ENCODE measurements at places on chromosomes 4 and X.

GRCh38 chr4:83011689-83012199 lies 1.1 kb upstream of the LIN54 start:
- DNase-seq: no peak

DNA sequence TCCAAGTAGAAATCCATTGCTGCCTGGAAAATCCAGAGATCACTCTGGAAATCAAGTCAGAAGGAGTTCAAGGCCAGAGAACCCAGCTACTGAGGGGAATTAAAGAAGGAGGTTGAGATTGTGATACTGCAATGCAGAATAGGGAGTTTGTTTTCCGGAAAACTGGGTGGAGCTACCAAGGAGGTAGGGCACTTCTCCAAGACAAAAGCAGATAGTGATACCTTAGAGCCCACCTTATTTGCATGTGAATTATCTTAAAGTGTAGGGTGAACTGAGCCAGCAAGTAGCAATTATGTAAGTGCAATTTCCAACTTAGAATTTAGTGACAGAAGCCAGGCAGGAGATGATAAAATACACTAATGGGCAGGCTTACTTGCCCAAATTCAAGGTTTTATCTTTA lies 178.9 kb downstream of the MID1 start:
- DNase-seq: no peak

DNA sequence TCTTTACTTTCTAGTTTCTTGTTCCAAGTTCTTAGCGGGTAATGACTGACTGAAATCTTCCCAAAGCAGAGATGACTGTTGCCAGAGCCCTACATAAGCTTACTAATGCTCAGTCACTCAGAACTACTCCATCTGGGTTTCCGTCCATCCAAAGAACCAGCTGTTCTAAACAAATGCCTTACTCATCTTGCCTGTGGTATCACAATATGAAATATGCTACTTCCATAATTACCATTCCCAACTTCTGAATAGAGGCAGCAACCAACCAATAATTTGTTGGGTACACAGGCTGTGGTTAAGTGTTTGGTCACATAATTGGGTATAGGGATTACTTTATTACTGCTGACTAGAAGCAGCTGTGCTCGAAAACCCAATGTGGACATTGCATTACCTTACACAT lies 930.2 kb upstream of the DIAPH2 start:
- DNase-seq: no peak

DNA sequence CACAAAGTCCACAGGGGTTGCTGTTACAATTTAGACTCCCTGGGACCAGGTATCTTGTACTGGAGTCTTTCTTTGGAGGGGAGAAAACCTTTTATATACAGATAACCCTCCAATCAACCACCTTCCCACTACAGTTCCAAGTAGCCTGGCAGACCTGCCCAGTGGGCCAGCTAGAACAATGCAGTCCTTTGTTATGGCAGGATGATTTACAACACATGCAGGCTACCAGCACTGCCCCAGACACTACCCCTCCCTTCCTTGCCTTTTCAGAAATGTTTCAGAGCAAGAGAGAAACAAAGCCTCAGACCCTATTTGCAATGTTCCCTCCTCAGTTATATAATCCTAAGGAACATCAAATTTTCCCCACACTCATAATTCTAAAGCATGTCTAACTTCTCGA lies 11.1 kb downstream of the RASL11B start:
- DNase-seq: no peak

DNA sequence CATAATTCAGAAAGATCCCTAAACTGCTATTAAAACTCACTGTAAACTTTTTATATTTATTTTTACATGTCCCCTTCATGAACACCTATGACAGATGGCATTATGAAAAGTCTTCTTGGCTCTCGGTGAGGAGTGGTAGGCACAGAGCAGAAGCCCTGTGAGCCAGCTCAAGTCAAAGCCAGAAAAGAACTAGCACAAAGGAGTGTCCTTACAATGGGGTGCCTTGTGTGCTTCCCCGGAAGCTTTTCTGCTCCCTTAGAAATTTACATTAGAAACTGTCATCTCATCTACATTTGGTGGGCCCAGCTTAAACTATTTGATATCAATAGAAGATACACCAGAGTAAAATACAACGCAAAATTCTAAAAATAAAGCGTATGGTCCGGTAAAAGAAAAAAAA lies 135.7 kb upstream of the MAP3K15 start:
- DNase-seq: no peak

GRCh38 chr4:70306076-70306475 lies 28.7 kb upstream of the CABS1 start:
- DNase-seq: no peak

DNA sequence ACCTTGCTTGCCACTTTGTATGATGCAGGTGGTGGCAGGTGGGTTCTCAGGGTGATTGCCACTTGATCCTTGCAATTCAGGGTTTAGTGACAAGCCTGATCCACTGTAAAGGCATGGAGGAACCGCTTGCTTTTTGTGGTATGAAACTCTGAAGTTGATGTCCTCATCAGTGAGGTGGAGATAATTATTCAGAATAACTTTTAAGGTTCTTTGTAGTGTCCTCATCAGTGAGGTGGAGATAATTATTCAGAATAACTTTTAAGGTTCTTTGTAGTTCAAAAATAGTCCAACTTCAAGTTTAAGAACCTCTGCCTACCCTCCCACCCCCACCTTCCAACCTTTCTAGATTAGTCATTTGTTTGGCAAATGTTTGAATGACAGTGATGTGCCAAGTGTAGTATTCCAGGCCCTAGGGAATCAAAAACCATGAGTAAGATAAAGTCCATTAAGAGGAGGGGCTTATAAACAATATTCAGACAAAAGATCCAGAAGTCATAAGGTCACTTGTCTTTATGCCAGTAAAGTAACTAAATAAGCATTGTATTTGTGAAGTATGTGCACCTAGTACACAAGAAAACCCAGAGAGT lies 51.2 kb downstream of the DCUN1D4 start:
- no peak for DNase-seq

GRCh38 chr4:185852961-185853360 lies 41.0 kb upstream of the SORBS2 start:
- DNase-seq: no peak

- no peak for DNase-seq
These were observed 326.8 kb downstream of the ZNF674 start for GRCh38 chrX:46218373-46218772.

- no peak for DNase-seq
These were observed 108.8 kb downstream of the SPRY1 start for GRCh38 chr4:123505095-123506010.

DNA sequence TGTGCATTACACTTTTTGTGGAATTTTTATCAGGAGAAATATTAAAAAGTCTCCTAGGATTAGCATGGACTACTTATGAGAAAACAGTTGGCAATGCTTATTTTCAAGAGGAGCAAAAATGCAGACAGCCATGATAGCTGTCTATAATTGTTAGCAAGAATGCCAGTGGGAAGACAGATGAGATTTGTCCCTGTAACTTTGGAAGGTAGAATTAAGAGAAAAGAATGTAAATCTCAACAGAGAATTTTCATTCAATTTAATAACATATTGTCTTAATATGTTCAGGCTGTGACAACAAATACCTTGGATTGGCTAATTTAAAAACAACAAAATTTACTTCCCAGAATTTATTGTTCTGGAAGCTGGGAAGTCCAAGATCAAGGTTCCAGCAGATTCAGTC lies 349.2 kb downstream of the IQCM start:
- DNase-seq: no peak

- DNase-seq: no peak
These were observed 76.4 kb upstream of the SHISA3 start for GRCh38 chr4:42320822-42321388.

GRCh38 chr4:94887027-94887426 lies 129.3 kb downstream of the BMPR1B start:
- DNase-seq: no peak

DNA sequence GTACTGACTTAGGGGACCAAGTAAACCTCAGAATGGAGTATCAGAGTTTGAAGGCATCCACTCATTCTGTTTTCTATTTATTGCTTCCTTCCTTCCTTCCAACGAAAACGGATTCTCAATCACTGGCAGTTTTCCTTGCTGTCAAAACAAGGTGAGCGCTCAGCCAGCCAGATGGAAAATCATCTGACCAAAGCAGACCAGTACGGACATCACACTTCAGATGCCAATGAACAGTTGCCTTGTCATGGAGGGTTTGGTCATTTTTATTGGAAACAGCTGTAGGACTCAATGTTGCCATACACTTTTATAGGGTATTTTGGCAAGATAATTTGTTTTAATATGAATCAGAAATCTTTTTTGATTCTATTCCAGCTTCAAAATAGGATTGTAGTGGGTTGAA lies 16.6 kb downstream of the GEMIN8 start:
- DNase-seq: no peak

DNA sequence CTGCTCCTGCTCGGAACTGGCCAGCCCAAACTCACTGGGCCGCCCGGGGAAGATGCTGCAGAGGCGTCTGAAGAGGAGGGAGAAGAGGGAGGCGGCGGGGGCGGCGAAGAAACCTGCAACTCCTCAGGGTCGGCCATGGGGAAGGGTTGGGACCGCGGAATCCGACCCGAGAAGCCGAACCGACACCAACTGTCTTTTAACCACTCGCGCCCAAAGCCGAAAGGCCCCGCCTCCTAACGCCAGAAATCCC lies at the start of gene C4orf46:
Gene C4orf46 (minus strand): TSS at position 223 of the 250 bp plus-strand sequence. CDS start 86 bp downstream, at position 137.
- DNase-seq: no peak

- no peak for DNase-seq
These were observed 157.6 kb downstream of the KLHL13 start for GRCh38 chrX:117959045-117959444.

DNA sequence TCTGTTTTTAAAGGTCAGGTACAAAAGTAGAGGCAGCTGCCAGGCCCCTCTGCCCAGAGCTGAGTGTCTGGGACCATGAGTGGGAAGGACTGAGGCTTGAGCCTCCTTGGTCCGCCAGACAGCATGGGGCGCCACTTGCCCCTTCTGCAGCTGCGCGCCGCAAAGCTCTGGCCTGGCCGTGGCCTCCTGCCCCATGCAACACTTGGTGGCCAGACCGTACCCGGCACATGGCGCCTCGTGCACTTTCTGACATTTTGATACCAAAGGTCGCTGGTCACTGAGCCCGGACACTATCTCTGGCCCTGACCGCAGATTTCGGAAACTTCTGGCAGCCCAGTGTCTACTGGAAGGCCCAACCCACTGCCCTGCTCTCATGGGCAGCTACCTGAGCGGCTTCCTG lies 18.6 kb downstream of the CLTRN start:
- DNase-seq: no peak

- DNase-seq: no peak
These were observed 31.1 kb upstream of the LEF1 start for GRCh38 chr4:108199881-108200280.

- DNase-seq: no peak
These were observed 181.9 kb downstream of the CEP135 start for GRCh38 chr4:56130606-56131155.

DNA sequence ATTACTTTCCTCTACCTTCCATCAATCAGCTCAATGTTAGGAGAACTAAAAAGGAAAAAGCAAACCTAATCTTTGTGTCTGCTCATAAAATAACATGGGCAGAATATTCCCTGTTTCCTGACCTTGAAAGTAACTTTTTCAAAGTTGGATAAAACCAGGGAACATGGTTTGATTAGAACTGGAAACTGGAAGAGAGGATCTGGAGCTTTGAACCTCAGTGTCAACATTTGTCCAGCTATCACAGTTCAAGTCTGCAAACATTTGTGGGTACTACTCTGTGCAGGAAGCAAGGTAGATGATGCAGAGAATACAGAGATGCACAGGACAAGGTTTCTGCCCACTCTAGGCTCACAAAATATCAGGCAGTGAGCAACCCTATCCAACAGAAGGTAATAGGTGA lies 86.4 kb upstream of the TAB3 start:
- DNase-seq: no peak

DNA sequence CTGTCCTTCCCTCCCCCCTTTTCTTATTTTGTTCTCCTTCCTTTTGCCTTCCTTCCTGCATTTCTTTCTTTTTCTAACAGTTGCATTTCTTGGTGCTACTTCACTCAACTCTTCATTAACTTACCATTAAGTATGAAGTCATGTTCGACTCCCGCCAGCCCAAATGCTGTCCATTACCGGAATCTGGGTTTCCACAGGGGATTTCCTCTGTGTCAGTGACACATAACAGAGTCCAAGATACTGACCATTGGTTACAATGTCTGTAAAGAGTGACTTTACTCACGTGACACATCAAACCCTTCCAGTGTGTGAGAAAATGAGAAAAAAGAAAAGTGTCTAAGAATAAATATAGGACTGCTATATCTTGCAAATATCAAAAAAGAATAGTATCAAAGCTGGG lies 500.0 kb upstream of the FRG1 start:
- DNase-seq: no peak

DNA sequence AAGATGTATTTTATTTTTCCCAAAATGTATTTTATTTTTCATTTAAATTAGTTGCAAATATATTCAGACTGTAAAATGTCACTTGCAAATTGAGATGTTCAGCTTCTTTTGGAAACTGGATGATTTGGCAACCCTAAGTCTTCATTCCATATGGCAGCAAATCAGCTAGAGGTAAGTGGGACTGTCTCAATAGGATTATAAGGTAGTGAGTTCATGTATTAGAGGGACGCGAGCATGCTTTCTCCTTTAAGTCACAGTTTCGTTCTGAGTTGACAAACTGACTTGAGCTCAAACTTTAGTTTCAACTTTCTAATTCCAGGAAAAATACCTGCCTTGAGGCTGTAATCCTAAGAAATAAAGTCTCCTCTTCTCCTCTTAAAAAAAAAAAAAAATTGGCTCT lies 44.2 kb upstream of the TMEM131L start:
- no peak for DNase-seq

- no peak for DNase-seq
These were observed 151.9 kb upstream of the RPS6KA3 start for GRCh38 chrX:20418379-20419150.

DNA sequence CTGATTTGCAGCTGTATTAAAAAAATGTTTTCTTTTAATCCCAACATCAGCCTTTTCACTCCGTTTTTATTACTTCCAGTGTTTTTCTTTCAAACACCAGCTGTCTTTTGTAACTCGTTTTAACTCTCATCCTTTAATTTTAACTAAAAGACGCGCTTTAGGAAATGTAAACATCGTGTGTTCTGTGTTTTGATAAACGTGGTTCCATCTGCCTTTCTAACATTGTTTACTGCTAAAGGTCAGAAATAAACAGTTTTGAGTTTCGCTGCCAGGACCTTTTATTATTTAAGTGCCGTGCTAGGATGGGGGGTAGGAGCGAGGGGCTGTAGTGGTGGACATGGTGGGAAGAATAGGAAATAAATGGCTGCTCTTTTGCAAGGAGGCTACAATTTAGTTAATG lies 1.5 kb downstream of the N4BP2 start:
- no peak for DNase-seq

DNA sequence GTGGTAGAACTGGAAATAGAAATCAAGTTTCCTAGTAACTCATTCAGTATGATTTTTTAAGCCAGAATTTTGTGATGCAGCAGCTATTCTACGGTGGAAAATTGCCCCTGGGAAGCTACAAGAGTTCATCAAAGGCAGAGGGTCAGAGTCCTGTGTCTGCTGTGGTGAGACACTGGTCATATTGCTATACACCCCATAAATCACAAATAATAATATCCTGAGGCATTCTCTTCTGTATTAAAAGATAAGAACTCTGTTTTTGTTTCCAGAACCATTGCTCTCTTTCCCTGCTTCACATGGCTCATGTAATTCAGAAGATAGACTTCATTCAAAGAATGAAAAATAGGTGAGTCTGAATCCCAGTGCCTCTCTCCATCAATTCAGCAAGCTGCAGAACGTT lies 188.8 kb upstream of the NOCT start:
- DNase-seq: no peak
